ENCODE measurements at places on chromosomes 3 and 15.

DNA sequence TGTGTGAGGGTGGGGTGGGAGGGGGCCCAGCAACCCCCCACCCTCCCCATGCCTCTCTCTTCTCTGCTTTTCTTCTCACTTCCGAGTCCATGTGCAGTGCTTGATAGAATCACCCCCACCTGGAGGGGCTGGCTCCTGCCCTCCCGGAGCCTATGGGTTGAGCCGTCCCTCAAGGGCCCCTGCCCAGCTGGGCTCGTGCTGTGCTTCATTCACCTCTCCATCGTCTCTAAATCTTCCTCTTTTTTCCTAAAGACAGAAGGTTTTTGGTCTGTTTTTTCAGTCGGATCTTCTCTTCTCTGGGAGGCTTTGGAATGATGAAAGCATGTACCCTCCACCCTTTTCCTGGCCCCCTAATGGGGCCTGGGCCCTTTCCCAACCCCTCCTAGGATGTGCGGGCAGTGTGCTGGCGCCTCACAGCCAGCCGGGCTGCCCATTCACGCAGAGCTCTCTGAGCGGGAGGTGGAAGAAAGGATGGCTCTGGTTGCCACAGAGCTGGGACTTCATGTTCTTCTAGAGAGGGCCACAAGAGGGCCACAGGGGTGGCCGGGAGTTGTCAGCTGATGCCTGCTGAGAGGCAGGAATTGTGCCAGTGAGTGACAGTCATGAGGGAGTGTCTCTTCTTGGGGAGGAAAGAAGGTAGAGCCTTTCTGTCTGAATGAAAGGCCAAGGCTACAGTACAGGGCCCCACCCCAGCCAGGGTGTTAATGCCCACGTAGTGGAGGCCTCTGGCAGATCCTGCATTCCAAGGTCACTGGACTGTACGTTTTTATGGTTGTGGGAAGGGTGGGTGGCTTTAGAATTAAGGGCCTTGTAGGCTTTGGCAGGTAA is 8.1 kb downstream of the FAM131A start:
- DNase-seq: peak; percentile 71

GRCh38 chr3:58351920-58352319 is 19.2 kb downstream of the PXK start:
- no peak for DNase-seq

DNA sequence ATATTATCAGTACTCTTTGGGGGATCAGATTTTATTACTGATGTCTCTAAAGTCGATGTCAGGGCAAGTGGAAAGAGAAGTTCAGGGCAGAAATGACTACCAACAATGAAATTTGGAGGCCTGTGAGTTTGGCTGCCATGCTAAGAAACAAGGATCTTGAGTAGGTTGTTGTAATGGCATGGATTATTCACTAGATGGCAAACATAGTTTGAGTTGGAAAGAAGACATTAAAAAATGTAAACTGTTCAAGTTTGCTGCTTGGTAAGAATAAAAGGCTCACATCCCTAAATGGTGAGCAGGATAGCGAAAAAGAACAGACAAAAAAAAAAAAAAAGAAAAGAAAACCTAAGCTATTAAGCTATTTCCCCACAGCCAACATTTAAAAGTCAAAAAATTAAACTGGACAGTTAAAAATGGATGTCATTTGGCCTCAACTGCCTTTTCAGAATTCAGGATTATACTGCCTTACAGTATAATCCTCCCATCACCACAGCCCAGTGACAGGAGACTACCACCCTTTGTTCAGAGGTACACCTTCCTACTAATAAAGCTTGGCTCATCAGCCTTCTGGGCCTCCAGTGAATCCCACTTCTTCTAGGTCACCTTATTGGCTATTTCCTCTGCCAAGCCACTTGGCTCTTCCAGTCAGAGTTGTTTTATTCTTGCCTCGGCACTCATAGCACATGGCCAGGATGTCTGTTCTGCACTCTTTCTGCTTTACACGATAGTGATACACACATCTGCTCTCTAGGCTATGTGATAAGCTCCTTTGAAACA is 163.7 kb downstream of the PLD1 start:
- peak; percentile 55 for DNase-seq

- peak; percentile 3 for DNase-seq
Measured at GRCh38 chr3:63278171-63279004, at the start of gene SYNPR. Gene SYNPR, plus strand, starts transcription at chr3:63278308.

- no peak for DNase-seq
Measured at GRCh38 chr15:69172847-69173246, 12.4 kb downstream of the GLCE start.

- no peak for DNase-seq
Measured at GRCh38 chr3:30282154-30282696, 324.2 kb upstream of the TGFBR2 start.

DNA sequence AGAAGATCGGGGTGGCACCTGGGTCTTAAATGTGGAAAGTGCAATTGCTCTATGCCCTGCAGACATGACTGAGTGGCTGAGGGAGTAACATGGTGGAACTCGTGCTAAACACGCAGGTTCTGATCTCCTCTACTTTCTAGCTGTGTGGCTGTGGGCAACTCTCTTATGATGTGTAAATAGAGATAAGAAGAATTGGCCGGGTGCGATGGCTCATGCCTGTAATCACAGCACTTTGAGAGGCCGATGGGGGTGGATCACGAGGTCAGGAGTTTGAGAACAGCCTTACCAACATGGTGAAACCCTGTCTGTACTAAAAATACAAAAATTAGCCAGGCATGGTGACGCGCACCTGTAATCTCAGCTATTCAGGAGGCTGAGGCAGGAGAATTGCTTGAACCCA is 67.7 kb downstream of the CLDN11 start:
- DNase-seq: no peak

DNA sequence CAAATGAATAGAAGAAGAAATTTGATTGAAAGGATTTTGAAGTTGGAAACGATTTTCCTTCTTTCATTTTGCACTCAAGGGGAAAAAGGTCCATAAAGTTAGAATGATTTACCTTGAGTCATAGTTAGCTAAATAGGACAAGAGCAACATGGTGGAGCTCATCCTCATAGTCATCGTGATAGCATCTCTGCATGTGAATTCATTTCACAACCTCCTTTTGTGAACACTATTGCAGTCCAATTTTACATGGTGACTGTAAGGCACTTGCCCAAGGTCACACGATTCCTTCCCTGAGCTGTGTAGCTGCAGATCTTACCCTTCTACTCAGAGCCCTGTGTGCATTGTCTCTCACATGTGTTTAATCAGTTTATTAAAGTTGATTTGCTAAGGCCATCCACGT is 359.8 kb upstream of the C2CD4B start:
- no peak for DNase-seq

DNA sequence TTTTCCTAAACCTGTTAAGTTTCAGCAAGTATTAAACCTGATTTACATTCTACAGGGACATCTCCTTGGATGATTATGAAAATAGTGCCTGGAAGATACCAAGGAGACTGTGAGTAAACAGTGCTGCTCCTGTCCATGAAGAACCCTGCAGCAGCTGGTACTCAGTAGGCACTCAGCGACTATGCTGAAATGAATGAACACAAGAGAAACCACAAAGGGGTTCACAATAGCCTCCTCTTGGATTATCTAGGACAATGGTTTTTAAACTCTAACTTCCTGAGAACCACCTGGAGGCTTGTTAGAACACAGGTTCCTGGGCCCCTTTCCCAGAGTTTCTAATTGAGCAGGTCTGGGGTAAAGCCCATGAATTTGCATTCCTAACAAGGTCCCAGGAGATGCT is 488.4 kb upstream of the UBE2E2 start:
- no peak for DNase-seq

- DNase-seq: peak; percentile 85
Measured at GRCh38 chr3:14285548-14285925, 106.9 kb downstream of the LSM3 start.

DNA sequence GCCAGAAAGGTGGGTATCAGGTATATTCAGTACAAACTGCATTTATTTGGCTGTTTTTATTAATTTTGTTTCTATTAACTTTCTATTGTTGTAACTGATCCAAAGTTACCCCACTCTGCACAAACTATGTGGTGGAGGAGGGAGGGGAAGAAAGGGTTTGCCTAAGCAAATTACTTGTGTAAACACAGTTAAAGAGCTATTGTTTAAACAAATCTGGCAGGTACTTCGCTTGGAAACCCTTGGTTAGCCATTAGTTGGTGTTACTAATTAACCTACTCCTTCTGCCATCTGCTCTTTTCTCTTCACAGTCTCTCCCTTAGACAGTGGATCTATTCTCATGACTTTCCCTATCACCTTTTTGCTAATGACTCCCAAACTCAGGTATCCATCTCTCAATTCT is 328.4 kb upstream of the NECTIN3 start:
- no peak for DNase-seq

- no peak for DNase-seq
Measured at GRCh38 chr3:53079791-53080555, 34.1 kb upstream of the SFMBT1 start.

GRCh38 chr3:140159646-140160045 is 224.7 kb downstream of the CLSTN2 start:
- no peak for DNase-seq

- DNase-seq: no peak
Measured at GRCh38 chr3:122366379-122366749, 16.7 kb downstream of the MIX23 start.

GRCh38 chr3:189457631-189458412 is 173.4 kb upstream of the TP63 start:
- DNase-seq: no peak

GRCh38 chr3:52196977-52197376 is 983 bp upstream of the ALAS1 start:
- DNase-seq: no peak

GRCh38 chr3:186003610-186004009 is 65.8 kb upstream of the TRA2B start:
- no peak for DNase-seq

- DNase-seq: no peak
Measured at GRCh38 chr3:13389378-13389777, 30.7 kb downstream of the NUP210 start.

- DNase-seq: peak; percentile 4
Measured at GRCh38 chr15:35289024-35289617, 204.0 kb upstream of the NANOGP8 start.

DNA sequence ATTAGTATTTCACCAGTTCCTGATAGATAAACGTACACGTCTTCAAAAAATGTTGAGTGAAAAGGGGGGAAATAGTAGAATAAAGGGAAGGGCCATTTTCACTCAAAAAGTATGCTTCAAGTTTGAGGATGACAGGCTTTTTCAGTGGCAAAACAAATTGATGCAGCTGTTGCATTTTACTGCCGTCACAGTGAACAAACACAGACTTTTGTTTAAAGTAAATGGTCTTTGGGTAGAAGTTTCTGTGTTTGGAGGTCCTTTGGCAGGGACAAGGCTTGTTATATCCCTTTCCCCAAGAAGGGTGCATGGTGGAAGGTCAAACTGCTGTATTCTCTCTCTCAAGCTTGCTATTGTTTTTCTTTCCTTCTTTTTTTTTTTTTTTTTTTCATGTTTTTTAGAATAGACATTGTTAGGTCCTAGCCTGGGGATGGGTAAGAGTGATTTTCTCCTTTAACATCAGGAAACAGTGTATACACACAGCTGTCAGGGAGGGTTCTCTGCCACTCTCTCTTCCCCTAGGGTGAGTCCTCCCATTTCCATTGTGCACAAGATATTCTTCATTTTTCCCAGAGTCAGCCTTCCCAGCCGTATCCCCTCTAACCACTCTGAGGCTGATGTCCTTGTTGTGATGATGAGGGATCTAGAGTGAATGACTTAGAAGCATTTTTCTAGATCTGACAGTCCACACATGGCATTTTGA is 6.6 kb upstream of the SUCNR1 start:
- DNase-seq: no peak

DNA sequence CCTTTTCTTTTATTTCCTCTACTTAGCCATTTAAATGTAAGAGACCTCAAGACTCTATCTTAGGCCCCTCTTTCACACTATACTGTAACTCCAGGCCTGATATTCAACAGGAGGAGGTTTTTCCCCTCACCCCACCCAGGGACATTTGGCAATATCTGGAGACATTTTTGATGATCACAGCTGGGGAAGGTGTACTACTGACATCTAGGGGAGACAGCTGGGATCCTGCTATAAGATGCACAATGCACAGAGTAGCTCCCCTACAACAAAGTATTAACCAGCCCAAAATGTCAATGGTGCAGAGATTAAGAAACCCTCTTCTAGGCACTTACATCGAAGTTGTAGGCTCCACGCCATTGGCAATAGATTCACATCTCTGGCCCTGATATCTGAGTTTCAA is 517.5 kb upstream of the UBE2E2 start:
- DNase-seq: no peak

GRCh38 chr3:45679805-45680204 is 9.4 kb upstream of the SACM1L start:
- no peak for DNase-seq

GRCh38 chr3:133830071-133830470 is 24.5 kb downstream of the SRPRB start:
- DNase-seq: no peak

GRCh38 chr3:185651971-185652370 is 65.9 kb downstream of the SENP2 start:
- DNase-seq: no peak

DNA sequence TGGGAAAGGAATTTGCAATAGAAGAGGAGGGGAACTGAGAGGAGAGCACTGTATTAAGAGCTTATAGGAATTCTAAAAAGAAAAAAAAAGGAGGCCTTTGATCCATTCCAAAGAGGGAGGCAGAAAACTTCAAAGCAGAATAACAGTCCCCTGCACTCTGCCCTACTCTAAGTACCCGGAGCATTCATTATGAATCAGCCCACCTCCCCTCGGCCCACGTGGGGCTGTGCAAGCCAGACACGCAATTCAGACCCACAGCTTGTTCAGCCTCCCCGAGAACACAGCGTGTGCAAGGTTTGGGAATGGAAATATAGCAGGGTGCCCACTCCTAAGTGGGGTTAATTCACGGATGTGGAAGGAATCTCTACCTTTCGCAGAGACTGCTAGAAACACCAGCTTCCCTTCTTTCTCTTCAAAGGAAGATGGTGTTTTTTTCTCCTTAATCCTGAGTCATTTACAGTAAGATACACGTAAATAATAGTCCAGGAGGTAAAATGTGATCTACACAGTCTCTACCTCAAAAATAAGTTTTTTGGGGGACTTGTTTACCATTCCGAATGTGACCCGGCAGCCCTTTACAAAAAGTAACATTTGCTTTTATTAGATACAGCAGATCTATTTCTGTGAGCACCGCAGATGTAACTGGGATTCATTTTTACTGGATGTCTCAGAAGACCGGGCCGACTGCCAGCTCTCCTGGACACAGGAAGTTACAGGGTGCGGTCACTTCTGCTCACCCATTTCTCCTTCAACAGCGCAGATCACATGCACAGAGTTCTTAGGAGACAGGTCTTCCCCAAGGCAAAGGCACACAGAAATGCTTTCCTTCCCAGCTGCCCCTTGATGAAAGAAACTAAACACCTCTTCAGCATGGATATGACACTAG is 768.5 kb upstream of the CFAP20DC start:
- peak; percentile 8 for DNase-seq

GRCh38 chr3:31219131-31219843 is 313.4 kb upstream of the STT3B start:
- no peak for DNase-seq

- DNase-seq: no peak
Measured at GRCh38 chr15:67049351-67050044, 15.9 kb upstream of the SMAD3 start.

- no peak for DNase-seq
Measured at GRCh38 chr3:149560001-149560400, 85.5 kb downstream of the TM4SF4 start.

- no peak for DNase-seq
Measured at GRCh38 chr15:48087844-48088243, 32.9 kb upstream of the SLC24A5 start.

- DNase-seq: no peak
Measured at GRCh38 chr15:82031871-82032270, 13.9 kb downstream of the MEX3B start.

- DNase-seq: no peak
Measured at GRCh38 chr3:7518456-7518855, 657.5 kb downstream of the GRM7 start.
